Esophagus squamous epithelium (tissue), 5 donors: ENCODE measurements at places on chromosomes 6 and 20.

DNA sequence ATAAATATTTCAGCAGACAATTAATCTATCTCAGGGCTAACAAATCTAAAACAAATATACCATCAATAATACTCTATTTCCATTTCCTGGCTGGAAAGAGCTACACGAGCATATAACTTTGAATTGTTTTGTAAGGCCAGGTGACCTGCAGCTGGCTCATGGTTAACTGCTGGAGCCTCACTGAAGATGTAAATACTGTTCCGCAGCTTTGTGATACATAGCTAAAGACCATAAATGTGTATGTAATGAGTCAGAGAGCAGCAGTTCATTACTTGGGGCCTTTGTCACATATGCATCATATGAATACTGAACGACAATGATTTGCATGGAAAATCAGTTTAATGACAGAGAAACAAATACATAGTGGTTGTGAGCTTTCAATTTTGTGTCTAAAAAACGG, 109.4 kb upstream of the CCN2 start:
- no peak for DNase-seq

DNA sequence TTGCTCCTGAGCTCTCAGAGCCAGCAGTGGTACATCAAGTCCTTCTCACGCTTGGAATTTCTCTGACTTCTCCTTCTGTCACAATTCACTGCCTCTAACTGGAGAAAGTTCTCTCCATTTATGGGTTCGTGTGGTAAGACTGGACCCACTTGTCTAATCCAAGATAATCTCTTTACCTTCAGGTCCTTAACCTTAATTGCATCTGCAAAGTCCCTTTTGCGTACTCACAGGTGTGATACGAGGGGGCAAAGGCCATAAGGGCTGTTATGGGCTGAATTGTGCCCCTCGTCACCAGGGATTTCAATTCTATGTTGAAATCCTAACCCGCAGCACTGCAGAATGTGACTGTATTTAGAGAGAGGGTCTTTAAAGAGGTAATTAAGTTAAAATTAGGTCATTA, 27.5 kb upstream of the TBC1D22B start:
- no peak for DNase-seq

DNA sequence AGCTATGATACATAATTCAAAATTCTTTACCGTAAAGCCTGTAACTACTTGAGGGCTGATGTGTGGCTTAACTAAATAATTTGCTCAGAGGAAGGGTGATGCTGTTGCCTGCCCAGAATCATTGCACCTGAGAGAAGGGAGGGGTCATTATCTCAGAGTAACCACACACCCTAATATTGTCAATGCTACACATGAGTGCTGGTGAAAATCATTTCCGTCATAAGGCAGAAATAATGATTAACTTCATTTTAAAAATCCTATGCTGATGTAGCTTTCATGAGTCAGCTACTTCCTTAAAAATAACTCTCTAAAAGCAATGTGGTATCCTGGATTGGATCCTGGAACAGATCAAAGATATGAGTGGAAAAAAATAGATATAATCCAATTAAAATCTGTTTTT, 146.4 kb upstream of the FAM83B start:
- DNase-seq = no peak

DNA sequence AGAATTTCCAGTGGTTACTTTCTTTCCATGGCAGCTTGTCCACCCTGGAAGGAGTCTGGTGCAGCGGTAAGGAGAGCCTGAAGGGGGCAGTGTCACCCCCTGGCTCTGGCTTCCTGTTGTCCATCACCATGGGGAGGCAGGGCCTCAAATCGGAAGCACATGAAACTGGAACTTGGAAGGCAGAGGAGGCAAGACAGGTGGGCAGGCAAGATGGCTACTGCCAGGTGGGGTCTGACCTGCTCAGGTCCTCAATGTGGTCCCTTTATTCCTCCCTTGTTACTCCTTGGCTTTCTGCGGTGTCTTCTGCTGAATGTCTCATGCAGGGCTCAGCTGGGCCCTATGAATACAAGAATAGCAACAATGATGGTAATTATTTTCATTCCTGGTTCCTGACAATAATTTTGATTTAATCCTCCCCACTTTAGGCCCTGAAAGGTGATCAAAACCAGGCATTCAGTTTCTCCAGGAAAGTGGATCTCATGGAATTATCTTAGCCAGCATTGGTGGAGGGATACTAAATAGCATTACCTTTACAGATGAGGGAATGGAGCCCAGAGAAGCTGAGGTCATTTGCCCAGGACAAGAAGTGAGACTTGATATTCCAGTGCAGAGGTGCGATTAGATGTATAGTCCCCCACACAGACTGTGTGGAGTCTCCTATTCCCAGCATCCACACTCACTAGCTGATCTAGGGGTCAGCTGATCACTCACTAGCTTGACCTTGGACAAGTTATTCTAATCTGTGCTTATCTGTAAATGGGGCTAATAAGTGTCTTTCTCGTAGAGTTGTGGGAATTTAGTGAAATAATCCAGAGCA, 17.6 kb upstream of the SNAI1 start:
- no peak for DNase-seq

DNA sequence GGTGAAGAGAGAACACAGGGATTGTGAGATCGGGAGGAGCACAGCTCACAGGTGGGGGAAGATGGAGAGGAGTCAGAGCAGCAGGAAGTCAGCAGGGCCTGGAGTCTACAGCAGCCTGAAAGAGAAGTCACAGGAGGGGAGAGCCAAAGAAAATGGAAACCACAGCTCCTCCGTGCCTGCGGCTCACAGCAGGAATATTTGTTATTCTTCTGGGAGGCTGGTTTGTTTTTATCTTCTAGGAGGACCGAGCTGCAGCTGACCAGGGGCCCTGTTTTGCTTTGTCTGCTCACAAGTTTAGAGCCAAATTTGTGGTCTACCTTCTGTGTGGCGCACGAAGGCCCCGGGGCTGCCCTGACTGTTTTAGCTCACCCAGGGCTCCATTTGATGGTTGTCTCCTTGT, 81.8 kb downstream of the CLIC5 start:
- DNase-seq = no peak

GRCh38 chr6:78908621-78909020, 41.3 kb downstream of the IRAK1BP1 start:
- no peak for DNase-seq

DNA sequence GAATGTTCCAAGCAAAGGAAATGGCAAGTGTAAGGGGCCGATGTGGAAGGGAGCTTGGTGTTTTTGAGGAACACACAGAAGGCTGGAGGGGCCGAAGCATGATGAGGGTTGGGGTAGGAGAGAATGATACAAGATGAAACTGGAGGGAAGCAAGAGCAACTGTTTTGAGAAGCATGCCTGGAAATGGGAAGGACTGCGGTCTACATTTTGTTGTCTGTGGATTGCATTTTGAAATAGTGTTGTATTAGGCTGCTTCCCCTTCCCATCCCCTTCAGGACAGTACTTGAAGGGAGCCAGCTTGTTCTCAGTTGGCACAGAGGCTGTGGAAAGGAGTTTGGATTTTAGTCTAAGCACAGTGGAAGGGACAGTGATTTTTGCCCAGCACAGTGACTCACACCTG, 2.2 kb downstream of the TM9SF4 start:
- no peak for DNase-seq

GRCh38 chr6:146498309-146498708, 45.3 kb upstream of the RAB32 start:
- no peak for DNase-seq

DNA sequence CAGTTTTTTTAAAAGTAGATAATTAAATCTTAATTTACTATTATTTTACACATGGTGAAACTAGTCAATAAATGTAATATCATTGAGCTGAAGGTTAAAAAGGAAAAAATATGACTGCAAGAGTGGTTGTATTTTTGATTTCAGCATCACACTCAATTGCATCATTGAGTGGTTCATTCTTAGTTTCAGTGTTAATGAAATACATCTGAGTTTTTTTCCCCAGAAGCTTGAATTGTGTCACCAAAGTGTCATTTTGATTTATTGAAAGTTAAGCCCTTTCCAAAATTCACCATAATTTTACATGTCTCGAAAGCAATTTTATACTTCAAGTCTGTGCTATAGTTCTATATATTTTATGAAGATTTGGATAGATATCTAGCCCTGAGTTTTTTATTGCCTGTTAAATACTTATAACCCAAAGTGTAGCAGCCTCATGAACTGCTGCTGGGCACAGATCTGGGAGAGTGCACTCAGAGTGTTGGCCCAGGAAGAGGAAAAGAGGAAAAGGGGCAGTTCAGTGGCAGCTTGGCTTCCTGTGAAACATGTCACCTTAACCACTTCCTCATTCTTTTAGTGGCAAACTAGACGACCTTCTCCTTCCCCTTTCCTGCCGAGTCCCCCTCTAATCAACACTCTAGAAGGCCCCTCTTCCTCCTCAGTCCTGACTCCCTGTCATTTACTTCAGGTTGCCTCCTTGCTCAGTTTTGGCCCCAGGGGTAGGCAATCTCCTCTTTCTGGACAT, 140.7 kb downstream of the ESR1 start:
- DNase-seq = no peak

GRCh38 chr6:96613291-96613999, 50.5 kb downstream of the FHL5 start:
- no peak for DNase-seq

GRCh38 chr6:143543435-143543834, 31.9 kb upstream of the FUCA2 start:
- DNase-seq = no peak

- DNase-seq = no peak
Observed at GRCh38 chr6:32840604-32841246, 2.2 kb upstream of the TAP2 start.

GRCh38 chr6:15791448-15792181, 128.8 kb upstream of the DTNBP1 start:
- no peak for DNase-seq

GRCh38 chr20:63735859-63736718, at the start of gene LIME1:
Gene LIME1, plus strand, starts transcription at chr20:63736664. Its CDS starts 886 bp downstream, at chr20:63737550.
- no peak for DNase-seq

GRCh38 chr20:63953764-63954429, 2.3 kb downstream of the UCKL1 start:
- DNase-seq = no peak

- no peak for DNase-seq
Observed at GRCh38 chr6:1626481-1626880, 16.8 kb downstream of the FOXC1 start.

DNA sequence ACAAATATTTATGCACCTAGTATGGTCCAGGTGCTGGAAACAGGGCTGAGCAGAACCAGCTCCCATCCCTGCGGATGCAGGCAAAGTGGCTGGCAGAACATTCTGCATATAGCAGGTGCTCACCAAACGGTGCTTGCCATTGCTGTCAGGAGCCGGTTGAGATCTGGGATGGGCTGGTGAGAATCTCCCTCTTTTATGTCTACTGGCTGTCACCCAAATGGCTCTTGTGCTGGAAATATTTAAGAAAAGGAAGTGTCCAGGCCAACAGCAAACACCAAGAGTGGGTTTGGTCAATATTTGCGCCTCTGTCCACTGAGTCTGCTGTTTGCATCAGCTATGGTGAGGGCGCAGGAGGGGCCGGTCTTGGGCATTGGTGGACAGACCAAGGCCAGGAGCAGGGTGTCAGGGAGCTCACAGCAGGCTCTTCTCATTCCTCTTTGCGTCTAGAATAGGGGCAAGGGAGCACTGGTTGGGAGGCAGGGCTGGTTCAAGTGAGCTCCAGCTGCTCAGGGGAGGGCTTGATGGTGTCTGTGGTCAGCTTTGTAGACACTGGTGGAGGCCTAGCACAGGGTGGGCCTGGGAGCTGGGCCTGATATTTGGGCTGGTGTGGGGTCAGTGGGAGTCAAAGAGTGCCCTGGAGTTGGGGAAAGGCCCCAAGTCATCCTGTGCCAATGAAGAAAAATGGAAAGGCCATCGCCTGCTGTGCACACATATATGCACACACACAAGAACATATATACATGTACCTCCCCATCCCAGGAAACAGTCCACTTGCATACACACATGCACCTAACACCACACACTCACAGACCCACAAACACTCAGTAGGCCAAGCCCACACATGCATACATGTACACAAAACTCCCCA, 1.4 kb upstream of the BPIFB2 start:
- no peak for DNase-seq

DNA sequence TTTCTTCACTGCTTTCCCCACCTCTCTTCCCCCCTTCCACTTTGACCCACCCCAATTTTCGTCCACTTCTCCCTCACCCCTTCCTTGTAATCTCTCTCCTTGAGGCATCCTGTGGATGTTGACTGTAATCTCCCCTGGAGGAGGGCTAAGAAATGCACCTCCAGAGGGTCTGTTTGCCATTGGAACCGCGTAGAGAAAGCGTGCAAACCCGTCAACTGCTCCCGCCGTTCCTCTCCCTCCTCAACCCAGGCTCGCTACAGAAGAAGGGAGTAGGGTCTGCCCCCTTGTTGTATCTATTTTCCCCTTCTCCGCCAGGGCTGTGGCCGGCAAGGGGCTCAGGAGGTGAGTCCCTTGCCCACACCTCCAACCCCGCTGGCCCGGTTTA, 502 bp upstream of the HTR1E start:
- no peak for DNase-seq

DNA sequence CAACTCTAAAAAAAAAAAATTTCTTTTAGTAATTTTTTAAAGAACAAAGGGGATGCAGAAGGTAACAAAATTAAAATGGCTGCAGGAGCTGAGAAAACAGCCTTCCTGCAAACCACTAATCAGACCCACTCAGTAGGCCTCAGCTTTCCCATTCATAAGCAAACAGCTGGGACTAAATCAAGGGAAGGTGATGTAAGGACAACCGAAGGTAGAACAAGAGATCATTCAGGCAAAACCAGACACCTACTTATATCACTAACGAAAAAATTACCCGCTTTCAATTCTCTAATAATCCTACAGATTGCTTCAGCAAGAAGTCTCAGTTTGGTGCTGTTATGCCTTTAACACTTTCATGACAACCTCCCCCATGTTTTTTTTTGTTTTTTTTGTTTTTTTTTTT, 124.0 kb downstream of the ZMYND8 start:
- no peak for DNase-seq

DNA sequence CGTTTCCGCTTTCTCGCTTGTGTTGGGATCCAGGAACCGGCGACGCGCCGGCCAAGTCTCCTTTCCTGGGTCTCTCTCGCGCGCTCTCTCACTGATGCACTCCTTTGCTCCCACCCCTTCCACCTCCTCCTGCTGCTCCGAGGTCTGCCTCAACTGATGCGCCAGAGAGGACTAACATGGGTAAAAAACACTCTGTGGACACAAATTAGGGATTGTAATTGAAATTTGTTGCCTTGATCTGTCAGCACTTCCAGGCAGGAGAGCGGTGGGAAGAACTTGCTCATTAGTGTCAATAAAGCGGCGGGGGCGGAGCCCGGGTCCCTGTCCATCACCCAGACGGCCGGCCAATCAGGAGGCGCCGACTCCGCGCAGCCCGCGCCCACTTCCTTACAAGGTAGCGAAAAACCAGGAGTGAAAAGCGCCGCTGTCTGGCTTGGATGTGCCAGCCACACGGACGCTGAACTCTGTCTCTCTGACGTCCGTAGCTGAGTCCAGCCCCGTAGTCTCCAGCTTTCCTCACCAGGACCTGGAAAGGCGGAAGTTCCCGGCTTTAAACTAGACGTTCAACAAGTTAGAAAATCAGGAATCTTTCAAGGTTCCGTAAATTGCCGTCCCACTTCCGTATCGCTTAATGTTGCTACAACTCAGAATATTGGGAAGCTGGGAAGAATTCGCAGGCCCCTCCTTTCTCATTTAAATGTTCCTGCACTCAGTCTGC, at the start of gene TBX18:
TBX18 (minus strand) TSS at position 267 of the 718 bp plus-strand sequence. CDS start 417 bp downstream, outside the sequence.
- peak; percentile 17 for DNase-seq
